ENCODE measurements at places on chromosomes 6 and 20. TPM values are rescaled to one million over a fixed set of nuclear protein-coding genes. Genes with fewer than 3 reads are reported as not detected.
A peak's percentile ranks its signal among the peaks of the same experiment; 100 is the strongest.

The TNF gene
- not detected for total RNA-seq

The SPATS1 gene
- not detected for total RNA-seq

The KIAA1755 gene
- 50.2 TPM for total RNA-seq

The HLA-DPA1 gene
- 1.8 TPM for total RNA-seq

The PPP1R14C gene
- 0.46 TPM for total RNA-seq

The PNPLA1 gene
- total RNA-seq, result not detected

The HLA-DQB1 gene
- total RNA-seq, result not detected

DNA sequence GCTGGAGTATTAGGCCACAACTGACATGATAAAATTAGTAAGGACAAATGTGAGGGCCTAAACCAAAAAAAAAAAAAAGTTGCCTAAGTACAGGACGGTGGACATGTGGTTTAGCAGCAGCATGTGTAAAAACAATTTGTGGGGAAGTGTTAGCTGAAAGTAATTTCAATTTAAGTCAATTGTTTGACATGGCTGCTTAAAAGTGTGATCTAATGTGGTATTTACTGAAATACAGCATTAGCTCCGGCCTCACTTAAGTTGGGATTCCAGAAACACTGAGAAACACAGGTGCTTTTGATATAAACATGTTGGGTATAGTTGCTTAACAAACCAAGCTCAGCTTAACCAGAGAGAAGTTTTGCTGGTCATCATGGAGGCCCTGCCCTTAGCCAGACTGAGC, 119.7 kb downstream of the FYN start:
- DNase-seq, result no peak

- no peak for DNase-seq
Measured at GRCh38 chr20:9458138-9458796, 56.1 kb upstream of the LAMP5 start.

GRCh38 chr6:2111162-2111677, 134.2 kb downstream of the GMDS start:
- DNase-seq, result no peak

GRCh38 chr6:37675100-37675499, 22.6 kb downstream of the MDGA1 start:
- no peak for DNase-seq

- DNase-seq, result peak; percentile 40
Measured at GRCh38 chr6:39421383-39422225, 99.1 kb upstream of the KCNK16 start.

DNA sequence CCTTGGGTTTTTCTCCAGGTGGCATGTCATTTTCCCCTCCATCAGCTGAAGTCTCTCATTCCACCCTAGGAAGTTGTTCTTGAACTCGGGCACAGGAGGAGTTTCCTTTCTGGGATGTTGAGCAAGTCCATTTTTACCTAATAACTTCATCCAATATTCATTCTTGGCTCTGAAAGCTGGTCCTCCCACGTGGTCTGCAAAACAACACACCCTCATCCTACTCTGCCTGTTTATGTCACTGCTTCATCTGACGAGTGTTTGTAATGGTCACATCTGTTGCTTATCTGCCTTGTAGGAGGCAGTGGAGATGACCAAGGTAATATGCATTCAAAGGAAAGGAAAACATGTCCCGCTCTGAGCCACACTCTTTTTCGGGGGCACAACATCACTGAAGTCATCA, 41.7 kb upstream of the AIG1 start:
- DNase-seq, result no peak

DNA sequence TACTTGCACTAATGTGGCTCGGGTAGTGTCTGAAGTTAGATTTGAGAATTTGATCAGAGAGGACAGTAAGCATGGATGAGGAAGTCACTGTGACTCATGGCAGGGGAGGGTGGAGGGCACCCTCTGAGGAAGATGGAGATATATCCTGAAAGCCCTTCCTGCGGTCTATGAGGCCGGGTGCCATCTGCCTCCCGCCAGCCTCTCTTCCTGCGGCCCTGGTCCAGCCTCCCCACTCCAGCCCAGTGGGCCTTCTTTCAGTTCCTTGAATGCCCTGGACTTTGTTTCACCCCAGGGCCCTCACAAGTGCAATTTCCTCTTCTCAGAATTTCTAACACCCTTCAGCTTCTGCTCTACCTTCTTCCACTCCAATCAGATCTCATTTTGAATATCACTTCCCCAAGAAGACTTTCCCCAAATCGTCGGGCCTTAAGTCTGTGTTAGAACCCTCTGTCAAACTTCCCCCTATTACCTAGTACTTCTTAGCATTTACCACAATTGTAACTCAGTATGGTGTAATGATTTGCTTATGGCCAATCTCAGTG, 20.2 kb upstream of the TNFAIP3 start:
- DNase-seq, result no peak

DNA sequence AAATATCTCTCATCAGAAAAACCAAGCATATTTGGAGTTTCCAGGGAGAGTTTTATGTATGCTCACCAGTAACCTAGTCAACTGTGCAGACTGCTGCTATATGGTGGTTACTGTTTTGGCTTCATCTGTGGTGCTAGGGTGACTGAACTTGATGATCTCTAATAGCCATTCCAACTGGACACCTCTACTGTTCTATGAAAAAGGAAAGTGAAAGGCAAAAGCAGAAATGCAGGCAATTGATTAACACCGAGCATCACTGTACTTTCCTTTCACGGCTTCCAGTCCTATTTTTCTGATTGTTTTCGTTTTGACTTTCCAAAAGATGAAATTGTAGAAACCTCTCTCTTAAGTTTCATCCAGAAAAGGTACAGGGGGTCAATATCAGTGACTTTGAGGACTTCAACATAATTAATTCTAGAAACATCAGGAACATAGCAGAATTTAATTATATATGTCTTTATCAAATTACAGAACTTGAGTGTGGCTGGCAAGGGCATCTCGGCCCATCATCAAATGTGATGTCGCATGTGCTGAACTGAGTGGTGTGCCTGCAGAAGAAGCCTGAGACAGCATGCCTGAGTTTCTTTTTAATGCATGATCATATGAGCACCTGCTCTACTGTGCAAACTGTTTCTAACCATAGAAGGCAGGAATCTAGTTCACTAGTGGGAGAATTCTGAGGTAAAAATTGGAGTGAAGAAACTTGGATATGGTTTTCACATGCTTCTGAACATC, 464.3 kb upstream of the FLRT3 start:
- DNase-seq, result no peak

DNA sequence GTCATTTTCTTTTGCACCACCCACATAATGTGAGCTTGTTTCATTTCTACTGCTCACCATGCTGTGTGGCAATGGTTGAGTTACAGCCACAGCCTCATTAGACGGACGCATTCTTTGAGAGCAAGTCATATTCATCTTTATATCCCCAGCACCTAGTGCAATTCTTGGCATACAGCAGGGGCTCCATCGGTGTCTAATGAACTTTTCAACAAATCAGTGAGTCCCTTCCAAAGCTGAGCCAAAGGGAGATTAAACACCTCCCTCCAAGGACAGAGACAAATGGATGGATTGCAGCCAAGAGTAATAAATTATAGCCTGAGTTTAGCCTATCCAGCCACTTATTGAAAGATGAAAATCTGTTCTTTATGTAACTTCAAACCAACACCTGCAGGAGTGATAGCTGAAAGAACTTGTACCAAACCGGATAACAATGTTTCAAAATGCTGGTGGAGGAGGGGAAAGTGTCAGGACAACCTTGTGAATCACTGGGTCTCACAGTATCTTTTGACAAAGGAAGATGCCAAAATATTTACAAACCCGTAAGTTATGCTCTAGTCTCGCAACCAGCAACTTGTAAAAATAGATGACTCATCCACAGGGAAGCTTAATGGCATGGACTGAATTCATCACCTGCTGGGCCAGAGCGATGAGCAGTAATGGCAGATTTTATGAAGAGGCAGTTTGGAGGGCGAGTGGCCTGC, 139.0 kb downstream of the PXDC1 start:
- DNase-seq, result no peak

DNA sequence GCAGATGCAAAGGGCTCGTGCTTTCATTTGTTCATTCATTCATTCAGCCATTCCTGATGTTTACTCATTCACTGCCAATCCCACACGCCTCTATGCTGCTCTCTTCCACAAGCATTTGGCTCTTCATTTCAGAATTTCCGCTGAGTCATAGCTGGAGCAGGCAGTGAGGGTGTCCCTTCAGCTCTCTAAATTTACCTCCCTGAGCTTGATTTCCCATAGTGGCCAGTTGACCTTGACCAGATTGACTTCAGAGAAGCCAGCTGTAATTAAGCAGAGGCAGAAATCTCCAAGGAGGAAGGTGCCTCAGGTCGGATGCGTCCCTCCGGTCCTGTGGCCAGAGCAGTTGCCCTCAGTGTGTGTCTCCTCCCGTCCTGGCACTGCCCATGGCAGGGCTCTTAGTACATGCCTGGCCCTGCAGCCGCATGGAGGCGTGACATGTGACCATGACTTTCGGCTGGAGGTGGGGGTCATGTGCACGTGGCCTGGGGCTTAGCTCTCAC, 267.2 kb upstream of the ECI2 start:
- DNase-seq, result no peak

GRCh38 chr6:117204903-117205302, 60.5 kb upstream of the VGLL2 start:
- no peak for DNase-seq

- no peak for DNase-seq
Measured at GRCh38 chr6:107540465-107540857, 50.5 kb downstream of the SOBP start.

DNA sequence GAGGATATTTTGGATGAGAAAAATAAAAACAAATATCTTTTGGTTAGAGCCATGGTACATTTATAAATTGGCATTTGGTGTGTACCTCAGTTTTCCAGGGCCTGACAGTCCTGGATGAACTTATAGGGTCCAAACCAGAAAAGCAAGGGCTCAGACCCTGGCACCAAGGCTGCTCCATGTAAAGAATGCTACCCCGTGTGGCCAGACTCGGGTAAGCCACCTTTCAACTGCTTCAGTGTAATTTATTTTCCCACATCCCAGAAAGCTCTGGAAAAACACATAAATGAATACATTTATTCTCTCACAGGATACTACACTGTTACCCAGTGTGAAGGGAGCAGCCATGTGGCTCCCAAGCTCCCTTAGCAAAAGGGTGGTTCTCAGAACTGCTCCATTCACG, 13.8 kb downstream of the MRPL14 start:
- no peak for DNase-seq

DNA sequence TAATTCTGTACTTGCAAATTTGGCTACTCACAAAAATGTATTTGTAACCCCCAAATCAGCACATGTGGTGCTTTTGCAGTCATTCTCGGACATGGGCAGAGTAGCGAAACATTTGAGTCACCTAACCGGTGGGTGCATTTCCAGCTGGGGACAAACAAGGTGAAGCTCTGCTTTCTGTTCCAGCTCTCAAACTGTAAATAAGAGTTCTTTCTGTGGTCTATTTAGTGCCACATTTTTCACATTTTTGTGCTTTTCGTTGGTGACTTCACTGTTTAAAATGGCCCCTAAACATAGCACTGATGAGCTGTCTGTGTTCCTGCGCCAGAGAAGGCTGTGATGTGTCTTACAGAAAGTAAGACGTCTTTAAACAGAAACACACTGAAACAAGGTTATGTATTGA, 244.5 kb downstream of the CDC5L start:
- DNase-seq, result no peak

DNA sequence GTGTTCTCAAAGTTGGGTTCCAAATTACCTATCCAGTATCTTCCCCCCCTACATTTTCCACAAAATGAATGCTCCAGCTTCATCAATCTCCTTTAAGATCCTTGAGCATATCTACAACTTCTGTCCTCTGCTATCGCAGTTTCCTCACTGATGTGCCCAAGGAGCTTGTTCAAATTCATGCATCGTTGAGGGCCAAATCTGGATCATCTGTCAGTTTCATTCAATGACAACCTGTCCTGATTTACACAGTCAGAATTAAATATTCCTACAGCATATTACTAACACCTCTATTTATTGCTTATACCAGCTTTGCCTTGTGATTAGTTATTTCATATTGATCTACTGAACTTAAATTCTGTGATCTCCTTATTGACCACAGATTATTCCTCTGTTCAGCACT, 68.7 kb downstream of the GRM1 start:
- no peak for DNase-seq

DNA sequence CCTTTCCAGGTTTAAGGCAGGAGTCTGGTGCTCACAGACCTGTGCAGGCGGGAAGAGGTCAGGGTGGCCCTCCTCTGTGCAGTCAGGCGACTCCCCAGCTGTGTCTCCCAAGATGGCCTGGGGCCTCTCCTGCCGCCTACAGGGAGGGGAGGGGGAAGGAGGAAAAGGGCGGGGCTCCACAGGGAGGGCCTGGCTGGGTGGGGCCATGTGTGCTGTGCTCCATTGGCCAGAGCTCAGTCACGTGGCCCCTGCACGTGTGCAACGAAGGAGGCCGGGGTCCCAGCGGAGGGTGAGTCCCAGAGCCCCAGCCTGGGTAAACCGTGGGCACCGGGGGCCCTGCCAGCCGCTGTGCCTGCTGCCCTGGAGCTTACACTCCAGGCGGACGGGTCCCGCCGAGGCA, 211.6 kb downstream of the ZDHHC14 start:
- DNase-seq, result no peak

DNA sequence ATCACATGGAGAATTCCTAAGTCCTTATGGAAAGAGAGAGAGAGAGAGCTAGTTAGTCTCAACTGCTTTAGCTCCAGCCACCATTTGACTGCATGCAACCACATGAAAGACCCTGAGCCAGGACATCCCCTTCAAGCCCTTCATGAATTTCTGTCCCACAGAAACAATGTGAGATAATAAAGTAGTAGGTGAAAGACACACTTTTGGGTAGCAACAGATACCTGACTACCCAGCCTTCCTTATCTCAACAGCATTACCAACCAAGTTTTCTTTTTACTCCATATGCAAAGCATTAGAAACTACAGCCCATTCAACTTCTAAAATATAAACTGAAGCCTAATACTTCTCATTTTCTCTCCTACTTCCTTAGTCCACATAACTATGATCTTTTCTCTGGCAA, 23.2 kb upstream of the THEMIS start:
- no peak for DNase-seq

DNA sequence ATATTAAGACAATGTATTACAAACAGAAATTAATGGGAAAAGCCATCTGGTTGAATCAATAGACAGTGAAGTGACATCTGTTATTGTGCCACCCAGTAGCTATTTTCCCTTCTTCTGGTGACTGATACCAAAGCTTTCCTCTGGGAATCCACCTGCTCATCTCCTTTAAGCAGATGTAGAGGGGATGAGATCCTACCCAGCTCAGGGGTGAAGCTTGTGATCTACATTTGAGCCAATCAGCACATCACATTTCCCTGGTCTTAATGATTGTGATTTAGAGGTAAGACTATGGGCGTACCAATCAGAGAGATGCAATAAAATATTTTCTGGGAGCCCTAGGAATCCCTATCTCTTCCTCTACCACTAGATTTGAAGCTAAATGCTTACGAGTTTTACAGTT, 782.9 kb downstream of the PTPRT start:
- no peak for DNase-seq

GRCh38 chr20:6401893-6402557, 279.2 kb upstream of the FERMT1 start:
- no peak for DNase-seq

- no peak for DNase-seq
Measured at GRCh38 chr20:10282979-10283456, 64.4 kb downstream of the SNAP25 start.

Measured in osteocyte (in vitro differentiated cells).